ENCODE measurements at places on chromosomes 2 and 18. TPM values are rescaled to one million over a fixed set of nuclear protein-coding genes. Genes with fewer than 3 reads are reported as not detected.

Gene SERPINE2
- 1.6 TPM for total RNA-seq

Gene GRHL1
- total RNA-seq, result 4.7 TPM

Gene NLRC4
- total RNA-seq, result 0.70 TPM

Gene GALNT14
- 0.55 TPM for total RNA-seq

Gene ZFP36L2
- 60.6 TPM for total RNA-seq

Gene CENPA
- 0.33 TPM for total RNA-seq

Gene SLC11A1
- 3.3 TPM for total RNA-seq

Gene OSGEPL1
- total RNA-seq, result 4.2 TPM

Gene MC5R
- total RNA-seq, result not detected

Gene AQP12A
- total RNA-seq, result not detected

Gene RNF125
- total RNA-seq, result 9.0 TPM

Gene SLC20A1
- 12.9 TPM for total RNA-seq

Gene SERPINB2
- total RNA-seq, result not detected

Gene CKAP2L
- 0.08 TPM for total RNA-seq

Gene SLC9A4
- not detected for total RNA-seq

Gene RAB27B
- total RNA-seq, result 1.0 TPM

Gene PLGLB2
- total RNA-seq, result 254 TPM

Gene STON1
- 0.93 TPM for total RNA-seq

Gene ARHGEF33
- total RNA-seq, result 0.10 TPM

Gene ATP6V1C2
- 0.10 TPM for total RNA-seq

Gene EVA1A
- 84.3 TPM for total RNA-seq

Gene STAM2
- total RNA-seq, result 12.4 TPM

Gene LRP1B
- 0.25 TPM for total RNA-seq

Gene TXNDC2
- total RNA-seq, result not detected

Gene HSPE1
- total RNA-seq, result 91.6 TPM

Gene OSBPL6
- total RNA-seq, result 1.8 TPM

Gene REG3G
- 0.53 TPM for total RNA-seq

Gene MXD1
- total RNA-seq, result 4.8 TPM

Gene SCN9A
- 2.2 TPM for total RNA-seq

Gene REG3A
- 0.45 TPM for total RNA-seq

Gene HK2
- total RNA-seq, result 1.3 TPM

Gene CNDP1
- total RNA-seq, result 66.3 TPM

Gene NRP2
- 7.7 TPM for total RNA-seq

Gene C18orf63
- total RNA-seq, result not detected

Gene IL36RN
- total RNA-seq, result not detected

Gene CHRND
- not detected for total RNA-seq

Gene GPC1
- 29.4 TPM for total RNA-seq

Gene PLEK
- 2.9 TPM for total RNA-seq

Gene SERPINB13
- total RNA-seq, result not detected

Gene MC4R
- not detected for total RNA-seq

Gene KLHL14
- not detected for total RNA-seq
